Activated naive CD8-positive, alpha-beta T cell treated with anti-CD3 and anti-CD28 coated beads for 36 hours (primary cell): ENCODE measurements at places on chromosomes 2 and 18. TPM values are rescaled to one million over a fixed set of nuclear protein-coding genes. Genes with fewer than 3 reads are reported as not detected.

ACYP2 gene
- total RNA-seq = 7.5 TPM

GRCh38 chr18:62877411-62878221, 162.3 kb downstream of the PHLPP1 start:
- DNase-seq = no peak
- H3K27me3 ChIP-seq = no peaks in the 10 kb centered on the region
- H3K4me1 ChIP-seq = peaks cover 23% of the 10 kb centered on the region
- H3K36me3 ChIP-seq = peaks cover 6% of the 10 kb centered on the region
- H3K27ac ChIP-seq = no peak overlapping the region

GPR75 gene
- total RNA-seq = 1.4 TPM

DNA sequence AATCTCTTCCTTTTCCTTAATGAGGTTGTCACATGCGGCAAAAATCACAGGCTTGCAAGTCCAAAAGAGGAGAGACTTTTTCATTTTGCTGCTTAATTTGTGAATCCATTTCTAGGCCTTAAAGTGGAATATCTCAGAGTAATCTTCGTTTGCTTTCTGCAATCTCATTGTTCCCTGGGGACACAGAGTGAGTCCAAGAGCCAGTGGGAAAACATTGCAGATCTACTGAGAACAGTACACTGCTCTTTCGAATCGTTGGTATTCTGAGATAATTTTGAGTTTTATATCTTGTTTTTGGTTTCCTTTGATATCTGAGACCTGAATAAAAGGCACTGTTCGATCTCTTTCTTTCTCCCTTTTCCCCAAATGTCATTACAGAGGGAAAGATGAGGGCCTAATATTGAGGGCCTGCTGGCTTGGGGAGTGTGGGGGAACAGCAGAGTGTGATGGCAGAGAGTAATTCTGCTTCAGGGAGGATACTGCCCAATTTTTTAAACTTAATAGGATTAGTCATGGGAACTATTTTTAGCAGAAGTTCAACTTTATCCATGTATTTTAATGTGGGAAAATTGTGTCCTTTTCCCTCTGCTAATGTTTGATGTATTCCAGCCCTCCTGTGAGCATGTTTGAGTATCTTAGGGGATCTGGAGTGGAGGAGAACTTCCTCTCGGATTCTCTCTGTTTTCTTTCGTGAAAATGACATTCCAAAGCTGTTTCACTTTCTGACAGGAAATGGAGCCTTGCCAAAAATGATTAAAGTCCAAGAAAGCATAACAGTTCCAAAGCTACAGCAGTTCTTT, 418.2 kb upstream of the ZEB2 start:
- H3K4me1 ChIP-seq = no peaks in the 10 kb centered on the region
- H3K4me3 ChIP-seq = no peak overlapping the region
- H3K27ac ChIP-seq = no peak overlapping the region

GRCh38 chr2:118761771-118762170, 85.7 kb downstream of the EN1 start:
- no peaks in the 10 kb centered on the region for H3K4me1 ChIP-seq
- no peak overlapping the region for H3K4me3 ChIP-seq
- no peak for DNase-seq
- no peaks in the 10 kb centered on the region for H3K36me3 ChIP-seq
- H3K27me3 ChIP-seq = peaks cover 64% of the 10 kb centered on the region
- no peak overlapping the region for H3K27ac ChIP-seq

HOXD12 gene
- total RNA-seq = not detected

DNA sequence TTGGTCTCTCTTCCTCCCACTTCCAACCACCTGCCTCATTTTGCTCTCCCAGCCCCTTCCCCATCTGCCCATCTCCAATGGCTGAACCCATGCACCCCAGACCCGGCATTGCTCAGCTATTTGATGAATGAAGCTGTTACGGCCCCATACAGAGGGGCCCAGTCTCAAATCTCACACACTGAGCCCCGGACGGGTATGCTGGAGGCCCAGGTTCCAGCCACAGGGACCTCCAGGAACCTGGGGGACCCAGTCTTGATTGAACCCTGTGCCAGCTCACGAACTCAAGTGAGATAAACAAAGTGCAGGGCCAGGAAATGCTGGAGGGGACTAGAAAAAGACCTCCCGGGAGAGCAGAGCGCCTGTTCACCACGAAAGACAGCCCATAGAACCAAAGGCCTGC, 63.4 kb upstream of the TEX51 start:
- H3K4me3 ChIP-seq = no peak overlapping the region
- H3K27me3 ChIP-seq = peaks cover 5% of the 10 kb centered on the region
- DNase-seq = no peak
- H3K36me3 ChIP-seq = no peaks in the 10 kb centered on the region
- H3K4me1 ChIP-seq = no peaks in the 10 kb centered on the region

- no peaks in the 10 kb centered on the region for H3K27me3 ChIP-seq
- no peak for DNase-seq
- no peak overlapping the region for H3K27ac ChIP-seq
- H3K4me1 ChIP-seq = no peaks in the 10 kb centered on the region
- H3K36me3 ChIP-seq = no peaks in the 10 kb centered on the region
These were observed 304.3 kb upstream of the CNTNAP5 start for GRCh38 chr2:123720760-123721159.

AQP12A gene
- not detected for total RNA-seq

WDSUB1 gene
- 5.7 TPM for total RNA-seq

GRCh38 chr2:110105183-110105582, 10.4 kb downstream of the MALL start:
- no peak overlapping the region for H3K4me3 ChIP-seq
- H3K27me3 ChIP-seq = peaks cover 68% of the 10 kb centered on the region
- H3K27ac ChIP-seq = no peak overlapping the region
- H3K4me1 ChIP-seq = peaks cover 18% of the 10 kb centered on the region
- DNase-seq = no peak

DNA sequence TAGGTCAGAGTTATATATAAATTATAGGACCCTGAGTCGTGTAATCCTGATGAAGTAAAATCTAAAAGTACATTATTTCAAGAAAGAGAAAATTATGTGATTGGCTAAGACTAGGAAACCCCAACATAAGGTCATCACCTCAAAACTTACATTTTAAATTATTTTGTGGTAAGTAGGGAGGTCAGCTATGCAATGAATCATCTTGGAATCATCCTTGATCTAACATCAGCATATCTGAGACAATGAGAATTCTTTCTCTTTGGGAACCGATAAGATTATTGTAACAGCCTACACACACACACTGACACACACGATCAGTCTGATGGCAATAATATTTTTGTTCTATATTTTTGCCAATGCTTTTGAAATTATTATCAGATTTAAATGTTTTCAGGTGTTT, 904.8 kb upstream of the CHAC2 start:
- no peaks in the 10 kb centered on the region for H3K36me3 ChIP-seq
- no peak for DNase-seq
- H3K27ac ChIP-seq = no peak overlapping the region
- no peaks in the 10 kb centered on the region for H3K4me1 ChIP-seq
- no peaks in the 10 kb centered on the region for H3K27me3 ChIP-seq

TMEM182 gene
- total RNA-seq = 4.4 TPM

DNA sequence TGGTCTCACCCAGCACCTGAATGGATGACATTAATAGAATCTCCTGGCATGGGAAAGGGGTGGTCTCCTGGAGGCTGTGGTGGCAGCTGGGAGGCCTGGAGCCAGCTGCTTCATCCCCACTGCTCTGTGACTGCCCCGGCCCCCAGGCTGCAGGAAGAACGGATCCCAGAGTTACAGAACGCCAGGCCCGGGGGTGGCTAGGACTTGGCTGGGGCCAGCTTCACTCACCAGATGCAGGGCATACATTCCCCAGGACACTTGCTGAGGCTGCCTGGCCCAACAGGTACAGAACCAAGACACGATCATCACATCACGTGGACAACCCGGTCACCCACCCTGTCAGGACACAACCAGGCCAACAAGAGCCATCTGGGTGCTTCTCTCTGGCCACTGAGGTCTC, 178.6 kb upstream of the SALL3 start:
- no peak overlapping the region for H3K4me3 ChIP-seq
- no peak for DNase-seq
- H3K27me3 ChIP-seq = no peaks in the 10 kb centered on the region
- no peak overlapping the region for H3K27ac ChIP-seq
- H3K4me1 ChIP-seq = no peaks in the 10 kb centered on the region
- no peaks in the 10 kb centered on the region for H3K36me3 ChIP-seq

GRCh38 chr2:225282858-225283710, 116.4 kb upstream of the NYAP2 start:
- no peaks in the 10 kb centered on the region for H3K27me3 ChIP-seq
- no peaks in the 10 kb centered on the region for H3K4me1 ChIP-seq
- H3K36me3 ChIP-seq = peaks cover 2% of the 10 kb centered on the region
- no peak overlapping the region for H3K27ac ChIP-seq

SLC23A3 gene
- total RNA-seq = 1.1 TPM

DNA sequence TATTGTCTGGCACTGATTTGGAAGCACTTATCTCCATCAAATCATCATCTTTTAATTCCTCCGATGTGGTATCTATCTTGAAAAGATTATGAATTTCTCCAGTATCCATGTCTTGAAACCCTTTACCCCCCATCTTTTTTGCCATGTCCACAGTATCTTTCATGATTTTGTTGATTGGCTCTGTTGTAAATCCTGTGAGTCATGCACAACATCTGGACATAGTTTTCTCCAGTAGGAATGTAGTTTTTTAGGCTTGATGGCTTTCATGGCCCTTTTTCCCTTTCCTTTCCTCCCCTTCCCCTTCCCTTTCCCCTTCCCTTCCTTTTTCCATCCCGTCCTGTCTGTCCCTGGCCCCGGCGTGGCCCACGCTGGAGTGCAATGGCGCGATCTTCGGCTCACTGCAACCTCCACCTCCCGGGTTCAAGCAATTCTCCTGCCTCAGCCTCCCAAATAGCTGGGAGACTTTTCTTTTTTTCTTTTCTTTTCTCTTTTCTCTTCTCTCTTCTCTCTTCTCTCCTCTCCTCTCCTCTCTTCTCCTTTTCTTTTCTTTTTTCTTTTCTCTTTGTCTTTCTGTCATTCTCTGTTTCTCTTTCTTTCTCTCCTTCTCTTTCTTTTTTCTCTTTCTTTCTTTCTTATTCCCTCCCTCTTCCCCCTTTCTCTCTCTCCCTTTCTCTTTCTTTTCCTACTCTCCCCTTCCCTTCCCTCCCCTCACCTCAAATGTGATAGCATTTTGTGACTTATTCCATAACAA, 18.4 kb upstream of the ZNF638 start:
- H3K36me3 ChIP-seq = peaks cover 7% of the 10 kb centered on the region
- H3K4me1 ChIP-seq = no peaks in the 10 kb centered on the region
- no peak overlapping the region for H3K4me3 ChIP-seq
- H3K27ac ChIP-seq = peak overlapping the region; percentile 17
- DNase-seq = no peak

SCN2A gene
- total RNA-seq = 0.04 TPM

DNA sequence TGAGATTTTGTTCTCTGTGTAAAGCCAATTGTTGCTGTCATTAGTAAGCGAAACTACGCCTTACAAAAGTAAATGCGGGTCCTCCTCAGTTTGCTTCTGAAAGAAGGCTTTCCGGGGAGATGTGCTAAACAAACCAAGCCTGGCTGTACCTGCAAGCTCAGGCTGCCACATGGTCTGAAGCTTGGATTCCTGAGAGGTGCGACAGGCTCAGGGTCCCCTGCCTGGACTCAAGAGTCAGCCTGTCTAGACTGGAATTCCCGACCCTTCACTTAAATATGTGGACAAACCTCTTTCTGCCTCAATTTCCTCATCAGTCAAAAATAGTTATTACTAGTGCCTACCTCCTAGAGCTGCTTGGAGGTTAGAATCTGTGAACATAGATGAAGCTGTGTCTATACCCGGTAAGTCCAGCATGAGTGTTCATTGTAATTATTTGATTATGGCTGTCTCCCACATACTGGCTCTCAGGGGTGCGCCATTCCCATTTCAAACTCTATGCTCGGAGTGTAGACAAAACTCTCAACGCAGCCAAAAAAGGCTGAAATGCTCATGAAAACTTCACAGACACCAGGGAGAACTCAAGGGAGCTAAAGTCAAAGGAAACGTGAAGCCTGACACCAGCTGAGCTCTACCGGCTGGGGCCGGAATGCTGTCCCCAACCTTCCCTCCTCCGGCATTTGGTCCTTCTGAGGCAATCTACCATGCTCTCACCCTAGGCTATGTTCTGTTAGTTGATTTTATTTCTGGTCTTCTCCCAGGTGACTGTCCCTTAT, 31.4 kb downstream of the SOWAHC start:
- DNase-seq = no peak
- H3K27me3 ChIP-seq = peaks cover 6% of the 10 kb centered on the region
- H3K4me3 ChIP-seq = no peak overlapping the region

GRCh38 chr2:102303589-102303988, 7.8 kb upstream of the IL1RL1 start:
- H3K4me1 ChIP-seq = peaks cover 43% of the 10 kb centered on the region
- peaks cover 9% of the 10 kb centered on the region for H3K27me3 ChIP-seq
- H3K36me3 ChIP-seq = peaks cover 2% of the 10 kb centered on the region
- no peak overlapping the region for H3K4me3 ChIP-seq
- DNase-seq = no peak
- no peak overlapping the region for H3K27ac ChIP-seq

DDX18 gene
- total RNA-seq = 180 TPM

GRCh38 chr2:120764991-120765677, 29.5 kb downstream of the GLI2 start:
- H3K27me3 ChIP-seq = no peaks in the 10 kb centered on the region
- no peak overlapping the region for H3K27ac ChIP-seq
- H3K4me1 ChIP-seq = no peaks in the 10 kb centered on the region
- no peak overlapping the region for H3K4me3 ChIP-seq
- H3K36me3 ChIP-seq = no peaks in the 10 kb centered on the region

- no peaks in the 10 kb centered on the region for H3K36me3 ChIP-seq
- H3K4me3 ChIP-seq = no peak overlapping the region
These were observed 122.3 kb downstream of the HNMT start for GRCh38 chr2:138086576-138086975.

GRCh38 chr2:179543361-179543901, 278.8 kb upstream of the SESTD1 start:
- H3K27me3 ChIP-seq = peaks cover 3% of the 10 kb centered on the region
- H3K4me3 ChIP-seq = no peak overlapping the region

GRCh38 chr2:43144263-43144662, 82.1 kb downstream of the ZFP36L2 start:
- no peak overlapping the region for H3K27ac ChIP-seq
- no peak overlapping the region for H3K4me3 ChIP-seq
- peaks cover 64% of the 10 kb centered on the region for H3K4me1 ChIP-seq
- peaks cover 10% of the 10 kb centered on the region for H3K36me3 ChIP-seq
- no peak for DNase-seq

GAL3ST2 gene
- 0.31 TPM for total RNA-seq

CAMKMT gene
- 10.0 TPM for total RNA-seq

DNA sequence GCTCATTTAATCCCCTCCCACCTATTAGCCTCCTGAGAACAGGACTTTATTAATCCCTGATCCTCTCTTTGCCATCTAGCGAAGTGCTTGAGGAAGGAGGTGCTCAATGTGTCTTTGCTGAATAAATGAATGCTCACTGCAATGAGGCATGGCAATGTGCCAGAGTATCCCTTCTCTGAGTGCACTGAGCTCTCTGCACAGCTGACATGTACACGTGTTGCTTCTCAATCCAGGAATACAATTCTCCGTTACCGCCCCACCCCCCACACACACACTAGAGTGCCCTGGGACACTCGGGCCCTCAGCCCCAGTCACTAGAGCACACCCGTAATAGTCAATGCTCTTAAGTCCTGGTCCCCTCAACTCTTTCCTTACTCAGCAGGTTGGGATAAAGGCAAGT, 41.4 kb downstream of the FAM178B start:
- H3K27me3 ChIP-seq = peaks cover 3% of the 10 kb centered on the region
- DNase-seq = no peak
- no peak overlapping the region for H3K27ac ChIP-seq
- no peak overlapping the region for H3K4me3 ChIP-seq
- H3K36me3 ChIP-seq = peaks cover 10% of the 10 kb centered on the region
- peaks cover 25% of the 10 kb centered on the region for H3K4me1 ChIP-seq

GREB1 gene
- 1.0 TPM for total RNA-seq

GRCh38 chr2:219182331-219183150, 4.5 kb downstream of the RETREG2 start:
- H3K27ac ChIP-seq = peak overlapping the region; percentile 62
- H3K4me3 ChIP-seq = no peak overlapping the region
- no peaks in the 10 kb centered on the region for H3K27me3 ChIP-seq
- H3K4me1 ChIP-seq = peaks cover 56% of the 10 kb centered on the region
